ENCODE measurements at places on chromosomes 6 and 20.

- DNase-seq, result no peak
These were observed 128.1 kb upstream of the DOK5 start for GRCh38 chr20:54347166-54347833.

- no peak for DNase-seq
These were observed 77.8 kb upstream of the PHACTR3 start for GRCh38 chr20:59526242-59527225.

- DNase-seq, result no peak
These were observed 15.6 kb downstream of the PDSS2 start for GRCh38 chr6:107443608-107444267.

DNA sequence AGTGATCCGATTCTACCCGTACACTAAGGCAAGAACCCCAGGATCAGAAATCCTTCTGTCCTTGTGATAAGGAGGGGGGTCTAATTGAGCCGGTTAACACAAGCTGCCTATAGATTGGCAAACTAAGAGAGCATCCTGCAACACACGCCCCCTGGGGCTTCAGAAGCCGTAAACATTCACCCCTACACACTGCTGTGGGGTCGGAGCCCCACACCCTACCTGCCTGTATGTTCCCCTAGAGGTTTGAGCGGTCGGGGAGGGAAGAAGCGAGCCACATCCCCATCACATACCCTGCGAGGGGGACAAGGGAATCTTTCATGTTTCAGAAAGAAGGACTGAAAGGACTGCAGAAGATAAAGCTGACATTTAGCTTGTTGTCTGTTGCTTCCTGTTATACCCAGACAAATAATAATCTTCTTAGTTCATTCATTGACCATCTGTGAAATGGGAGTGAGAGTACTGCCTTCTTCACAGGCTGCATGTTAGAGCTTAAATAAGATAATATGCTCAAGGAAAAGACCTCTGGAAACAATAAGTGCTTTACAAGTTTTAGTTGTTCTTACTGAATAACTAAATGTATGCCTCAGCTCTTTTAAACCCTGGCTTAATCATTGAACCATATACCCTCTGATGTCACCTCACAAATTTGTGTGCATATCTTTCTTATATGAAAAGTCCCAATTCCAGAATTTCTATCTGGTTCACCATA, 74.2 kb upstream of the RNF217 start:
- no peak for DNase-seq
